Natural killer cell treated with Interleukin-12 subunit alpha and Interleukin-12 subunit beta and Interleukin-15 and Interleukin-18, amount 100 ng/mL, for 72 hours (primary cell): ENCODE measurements at places on chromosomes 7 and 10.

DNA sequence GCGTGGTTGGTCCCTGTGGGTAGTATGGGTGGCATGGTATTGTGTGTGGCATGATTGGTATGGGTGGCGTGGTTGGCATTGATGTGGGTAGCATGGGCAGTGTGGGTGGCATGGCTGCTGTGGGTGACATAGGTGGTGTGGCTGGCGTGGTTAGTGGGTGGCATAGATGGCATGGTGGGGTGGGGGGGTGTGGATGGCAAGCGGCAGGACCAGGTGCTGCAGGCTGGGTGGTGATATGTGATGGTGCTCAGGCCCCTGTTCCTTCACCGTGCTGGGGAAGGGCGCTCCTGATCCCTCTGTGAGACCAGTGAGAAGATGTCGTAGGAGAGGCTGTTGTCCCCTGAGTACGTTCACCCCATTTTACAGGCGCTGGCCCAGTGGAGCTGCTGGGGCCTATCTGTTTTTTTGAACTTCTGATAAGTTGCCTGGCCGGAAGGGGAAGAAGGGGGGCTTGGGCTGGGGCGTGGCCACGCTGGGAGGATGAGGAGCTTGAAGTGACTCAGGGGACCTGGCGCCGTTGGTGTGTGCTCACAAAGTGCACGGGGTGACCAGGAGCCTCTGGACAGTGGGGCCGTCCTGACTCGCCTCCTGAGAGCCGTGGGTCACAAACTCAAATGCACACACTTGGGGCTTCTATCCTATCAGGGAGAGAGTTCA is 17.5 kb downstream of the INPP5A start:
- H3K27ac ChIP-seq = no peak overlapping the region
- peaks cover 35% of the 10 kb centered on the region for H3K4me1 ChIP-seq
- no peak overlapping the region for H3K4me3 ChIP-seq
- H3K27me3 ChIP-seq = peaks cover 9% of the 10 kb centered on the region
- peak; percentile 61 for DNase-seq

- H3K4me3 ChIP-seq = no peak overlapping the region
- no peaks in the 10 kb centered on the region for H3K36me3 ChIP-seq
- H3K27ac ChIP-seq = no peak overlapping the region
- H3K4me1 ChIP-seq = no peaks in the 10 kb centered on the region
Observed at GRCh38 chr10:5498791-5499492, 428 bp downstream of the CALML5 start.

GRCh38 chr10:77611221-77611620 is 26.4 kb downstream of the KCNMA1 start:
- peak; percentile 23 for DNase-seq
- H3K4me3 ChIP-seq = no peak overlapping the region
- H3K36me3 ChIP-seq = no peaks in the 10 kb centered on the region

GRCh38 chr10:97766106-97766810 is 5.5 kb downstream of the SFRP5 start:
- H3K27ac ChIP-seq = no peak overlapping the region
- no peaks in the 10 kb centered on the region for H3K36me3 ChIP-seq
- no peak for DNase-seq
- H3K27me3 ChIP-seq = peaks cover 22% of the 10 kb centered on the region
- no peak overlapping the region for H3K4me3 ChIP-seq

- H3K4me3 ChIP-seq = no peak overlapping the region
- H3K4me1 ChIP-seq = peaks cover 10% of the 10 kb centered on the region
- H3K27ac ChIP-seq = no peak overlapping the region
- DNase-seq = no peak
- H3K27me3 ChIP-seq = no peaks in the 10 kb centered on the region
- H3K36me3 ChIP-seq = no peaks in the 10 kb centered on the region
Observed at GRCh38 chr7:20227291-20227795, 10.2 kb upstream of the MACC1 start.

DNA sequence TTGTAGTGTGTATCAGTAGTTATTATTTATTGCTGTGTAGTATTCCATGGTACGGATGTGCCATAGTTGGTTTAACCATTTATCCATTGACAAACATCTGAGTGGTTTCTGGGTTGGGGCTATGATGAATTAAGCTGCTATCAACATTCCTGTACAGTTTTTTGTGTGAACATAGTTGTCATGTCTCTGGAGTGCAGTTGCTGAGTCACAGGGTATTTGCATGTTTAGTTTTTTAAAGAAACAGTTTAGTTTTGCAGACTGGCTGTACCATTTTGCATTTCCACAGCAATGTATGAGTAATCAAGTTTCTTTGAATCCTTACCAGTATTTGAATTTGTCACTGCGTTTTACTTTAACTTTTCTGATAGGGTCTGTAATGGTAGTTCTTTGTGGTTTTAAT is 516.7 kb upstream of the CELF2 start:
- H3K27ac ChIP-seq = no peak overlapping the region
- no peaks in the 10 kb centered on the region for H3K4me1 ChIP-seq

DNA sequence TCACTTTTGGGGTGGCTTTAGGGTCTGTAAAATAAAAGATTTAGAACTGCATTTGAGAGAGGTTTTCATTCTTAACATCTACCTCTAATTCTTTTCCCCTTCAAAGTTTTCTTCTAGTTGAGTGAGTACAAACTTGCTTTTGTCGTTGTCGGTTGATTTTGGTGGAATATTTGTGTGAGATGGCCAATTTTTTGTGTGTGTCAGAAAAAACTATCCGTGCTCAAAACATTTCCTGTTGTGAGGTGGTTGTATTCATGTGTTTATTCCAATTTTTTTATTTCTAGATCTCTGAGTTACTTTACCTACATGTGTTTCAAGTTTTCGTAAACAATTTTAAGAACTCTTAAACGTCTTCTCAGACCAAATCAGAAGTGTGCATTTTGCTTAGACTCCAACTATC is 1.6 kb downstream of the AHR start:
- peak overlapping the region; percentile 96 for H3K4me3 ChIP-seq
- H3K4me1 ChIP-seq = peaks cover 37% of the 10 kb centered on the region
- peak overlapping the region; percentile 92 for H3K27ac ChIP-seq
- peaks cover 17% of the 10 kb centered on the region for H3K36me3 ChIP-seq
- H3K27me3 ChIP-seq = no peaks in the 10 kb centered on the region
- no peak for DNase-seq

GRCh38 chr10:103750836-103751235 is 104.5 kb downstream of the SH3PXD2A start:
- H3K4me3 ChIP-seq = no peak overlapping the region
- no peaks in the 10 kb centered on the region for H3K4me1 ChIP-seq
- H3K27ac ChIP-seq = no peak overlapping the region
- no peaks in the 10 kb centered on the region for H3K27me3 ChIP-seq
- no peaks in the 10 kb centered on the region for H3K36me3 ChIP-seq

DNA sequence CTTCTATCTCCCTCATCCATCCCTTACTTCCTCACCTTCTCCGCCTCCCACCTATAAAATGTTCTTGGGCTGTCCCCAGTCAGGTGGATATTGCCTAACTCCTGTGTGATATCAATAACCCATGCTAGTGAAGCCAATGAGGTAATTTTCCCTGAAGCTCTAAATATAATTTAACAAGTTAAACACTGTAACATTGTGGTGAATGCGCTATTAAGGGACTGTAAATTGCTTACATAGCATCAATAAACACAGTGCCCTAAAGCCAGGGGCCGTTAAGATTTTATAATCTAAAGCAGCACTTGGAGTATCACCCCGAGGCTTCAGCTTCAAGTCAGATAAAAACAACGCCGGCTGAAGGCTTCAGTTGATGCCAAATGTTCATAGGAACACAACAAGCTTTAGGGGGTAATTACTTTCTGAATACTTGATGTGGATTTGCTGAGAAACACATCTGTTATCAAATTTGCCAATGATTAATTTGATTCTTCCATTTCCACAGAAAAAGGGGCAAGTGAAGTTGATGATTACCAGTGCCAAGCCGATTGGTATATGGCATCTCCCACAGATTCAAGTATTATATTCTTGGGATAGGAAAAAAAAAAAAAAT is 138.4 kb downstream of the CREB5 start:
- no peak for DNase-seq
- H3K27me3 ChIP-seq = peaks cover 31% of the 10 kb centered on the region
- H3K4me3 ChIP-seq = no peak overlapping the region
- H3K4me1 ChIP-seq = no peaks in the 10 kb centered on the region
- H3K27ac ChIP-seq = no peak overlapping the region

GRCh38 chr7:46581268-46581667 is 660.2 kb upstream of the IGFBP3 start:
- DNase-seq = no peak
- H3K4me1 ChIP-seq = no peaks in the 10 kb centered on the region
- H3K36me3 ChIP-seq = no peaks in the 10 kb centered on the region
- H3K27ac ChIP-seq = no peak overlapping the region
- no peak overlapping the region for H3K4me3 ChIP-seq

- no peak for DNase-seq
- H3K4me1 ChIP-seq = no peaks in the 10 kb centered on the region
- peaks cover 9% of the 10 kb centered on the region for H3K27me3 ChIP-seq
- no peaks in the 10 kb centered on the region for H3K36me3 ChIP-seq
Observed at GRCh38 chr10:61642676-61643075, 20.1 kb upstream of the CABCOCO1 start.

- H3K36me3 ChIP-seq = peaks cover 5% of the 10 kb centered on the region
- no peak overlapping the region for H3K4me3 ChIP-seq
- no peaks in the 10 kb centered on the region for H3K27me3 ChIP-seq
- DNase-seq = no peak
Observed at GRCh38 chr7:68474661-68475216, 1123.5 kb upstream of the AUTS2 start.

- no peaks in the 10 kb centered on the region for H3K4me1 ChIP-seq
- H3K36me3 ChIP-seq = no peaks in the 10 kb centered on the region
- no peak overlapping the region for H3K4me3 ChIP-seq
- H3K27me3 ChIP-seq = peaks cover 16% of the 10 kb centered on the region
- DNase-seq = no peak
Observed at GRCh38 chr7:103541026-103541425, 95.0 kb upstream of the SLC26A5 start.

DNA sequence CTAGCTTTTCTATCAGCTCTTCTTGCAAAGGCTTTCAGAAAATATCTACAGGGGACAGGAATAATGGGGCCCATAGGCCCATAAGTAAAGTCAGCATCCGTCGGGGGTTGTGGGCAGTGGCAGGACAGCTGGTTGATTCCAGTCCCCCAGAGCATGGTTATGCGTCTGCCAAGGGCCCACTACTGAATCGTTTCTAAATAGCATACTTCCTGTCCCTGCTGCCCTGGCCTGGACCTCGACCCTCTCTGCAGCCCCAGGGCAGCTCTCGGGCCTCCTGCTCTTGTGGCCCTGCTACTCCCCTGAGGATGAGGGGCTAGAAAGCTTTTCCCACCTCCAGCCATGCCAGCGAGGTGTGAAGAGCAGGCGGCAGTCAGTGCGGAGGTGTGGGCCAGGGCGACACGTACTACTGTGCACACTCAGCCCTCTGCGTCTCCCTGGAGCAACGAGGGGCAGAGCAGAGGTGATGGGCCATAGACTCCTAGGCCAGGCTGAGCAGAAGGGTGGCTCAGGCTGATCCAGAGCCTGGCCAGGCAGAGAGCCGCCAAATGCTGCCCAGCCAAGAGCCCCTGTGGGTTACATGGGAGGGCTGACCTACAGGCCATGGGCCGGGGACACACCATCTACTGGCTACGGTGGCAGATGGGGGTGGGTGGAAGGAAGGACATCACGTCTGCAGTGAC is 4.7 kb upstream of the OPN4 start:
- no peaks in the 10 kb centered on the region for H3K27me3 ChIP-seq
- no peak overlapping the region for H3K4me3 ChIP-seq
- no peaks in the 10 kb centered on the region for H3K36me3 ChIP-seq
- no peaks in the 10 kb centered on the region for H3K4me1 ChIP-seq

- no peak for DNase-seq
- H3K27ac ChIP-seq = peak overlapping the region; percentile 95
- peaks cover 25% of the 10 kb centered on the region for H3K36me3 ChIP-seq
- H3K27me3 ChIP-seq = no peaks in the 10 kb centered on the region
Observed at GRCh38 chr10:17229717-17229966, 1.6 kb downstream of the VIM start.

- H3K27me3 ChIP-seq = peaks cover 8% of the 10 kb centered on the region
- no peak overlapping the region for H3K4me3 ChIP-seq
- no peak for DNase-seq
- no peaks in the 10 kb centered on the region for H3K4me1 ChIP-seq
- no peak overlapping the region for H3K27ac ChIP-seq
- H3K36me3 ChIP-seq = no peaks in the 10 kb centered on the region
Observed at GRCh38 chr10:782751-783648, 93.5 kb upstream of the DIP2C start.

DNA sequence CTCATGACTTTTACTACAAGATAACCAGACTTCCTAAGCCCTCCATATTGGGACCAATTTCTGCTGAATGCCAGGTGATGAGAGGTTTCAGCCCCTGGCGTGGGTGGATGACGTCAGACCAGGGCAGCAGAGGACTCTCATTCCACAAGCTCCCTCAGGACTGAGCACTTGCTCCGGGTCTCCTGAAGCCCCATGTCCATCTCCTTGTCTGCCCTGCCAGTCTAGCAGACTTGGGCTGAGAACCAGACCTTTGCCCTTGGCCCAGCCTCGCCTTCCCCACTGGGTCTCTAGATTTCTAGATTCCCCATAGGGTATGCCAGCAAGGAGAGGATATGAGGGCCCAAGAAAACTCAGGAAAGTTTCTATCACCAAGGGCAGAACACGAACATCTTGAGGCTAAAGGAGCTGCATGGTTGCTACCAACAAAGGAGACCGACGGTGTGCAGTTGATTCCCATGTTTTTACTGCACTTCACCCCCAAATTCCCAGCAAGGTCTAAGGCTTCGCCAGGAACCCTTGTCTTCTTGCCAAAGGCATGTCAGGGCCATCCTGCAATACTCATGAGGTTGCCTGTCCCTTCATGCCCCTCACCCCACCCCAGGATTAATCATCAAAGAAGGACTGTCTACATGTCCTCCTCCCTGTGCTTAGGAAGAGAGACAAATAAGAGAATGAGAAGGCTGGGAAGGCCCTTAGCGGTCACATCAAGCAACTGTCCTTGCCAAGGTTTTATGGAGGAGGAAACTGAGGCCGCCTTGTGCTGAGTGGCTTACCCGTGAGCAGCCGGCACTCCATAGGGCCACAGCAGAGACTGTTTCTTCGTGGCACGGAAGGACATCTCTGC is 96.5 kb upstream of the MACROH2A2 start:
- H3K4me1 ChIP-seq = peaks cover 5% of the 10 kb centered on the region
- no peaks in the 10 kb centered on the region for H3K36me3 ChIP-seq
- peak; percentile 20 for DNase-seq
- peaks cover 7% of the 10 kb centered on the region for H3K27me3 ChIP-seq

DNA sequence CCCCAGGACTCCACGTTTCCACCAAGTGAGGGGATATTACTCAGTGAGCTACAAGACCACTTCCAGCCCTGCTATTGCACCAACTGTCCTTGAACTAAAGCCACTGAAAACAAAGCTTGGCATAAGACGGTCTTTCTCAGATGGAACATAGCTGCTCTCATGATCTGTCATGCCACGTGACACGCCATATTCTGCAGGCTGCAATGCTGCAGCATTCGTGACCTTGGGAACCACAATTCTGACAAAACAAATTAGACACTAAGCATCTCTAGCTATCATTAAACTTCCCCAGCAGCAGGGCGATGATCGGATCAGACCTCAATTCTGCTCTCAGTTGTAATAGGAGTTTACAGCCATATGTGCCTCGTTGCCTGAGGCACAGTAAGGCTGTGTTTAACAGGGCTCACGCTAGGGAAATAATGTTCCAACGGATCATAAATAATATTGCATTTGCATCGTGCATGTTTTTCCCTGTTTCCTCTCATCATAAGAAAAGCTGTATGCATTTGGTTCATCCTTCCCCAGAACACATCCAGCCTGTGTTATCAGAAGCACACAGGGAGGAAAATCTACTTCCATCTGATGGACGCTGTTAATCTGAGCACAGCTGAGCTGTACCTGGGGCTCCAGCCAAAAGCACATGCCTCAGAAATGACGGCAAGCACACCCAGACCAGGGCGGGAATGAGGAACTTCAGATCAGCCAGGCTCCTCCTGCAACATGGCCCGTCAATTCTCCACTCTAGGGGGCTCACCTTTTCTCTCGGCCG is 38.6 kb upstream of the CNPY1 start:
- H3K4me3 ChIP-seq = no peak overlapping the region
- no peaks in the 10 kb centered on the region for H3K4me1 ChIP-seq
- H3K36me3 ChIP-seq = no peaks in the 10 kb centered on the region
- H3K27ac ChIP-seq = no peak overlapping the region
- H3K27me3 ChIP-seq = peaks cover 45% of the 10 kb centered on the region
